ELR (cell line): ENCODE measurements at places on chromosomes 4 and X.

- no peak for DNase-seq
Measured at GRCh38 chr4:37687681-37688080, 1.5 kb upstream of the RELL1 start.

GRCh38 chr4:92968996-92969395 lies 665.2 kb downstream of the GRID2 start:
- no peak for DNase-seq

GRCh38 chr4:69858690-69859089 lies 1.3 kb downstream of the SULT1E1 start:
- DNase-seq, result no peak

DNA sequence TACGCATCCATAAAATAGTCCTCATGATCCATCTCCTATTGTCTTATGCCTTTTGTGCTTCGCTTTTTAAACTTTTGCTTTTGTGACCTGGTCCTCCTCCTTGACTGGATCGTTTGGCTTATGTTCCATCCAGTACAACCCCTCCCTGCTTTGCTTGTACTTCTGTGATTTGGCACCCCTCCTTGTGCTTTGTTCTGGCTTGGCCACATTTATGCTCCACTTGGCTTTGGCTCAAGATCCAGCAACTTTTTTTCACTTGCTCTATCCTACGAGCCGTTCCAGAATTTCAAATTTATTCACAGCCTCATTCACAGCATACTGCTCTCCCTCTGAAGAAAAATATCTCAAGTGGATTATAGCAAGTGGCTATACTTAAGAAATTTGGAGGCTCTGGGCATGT lies 28.0 kb upstream of the GLRA2 start:
- no peak for DNase-seq

GRCh38 chr4:80221161-80221560 lies 23.9 kb downstream of the PRDM8 start:
- DNase-seq, result peak; percentile 77

GRCh38 chr4:182578402-182578801 lies 335.2 kb downstream of the TENM3 start:
- peak; percentile 75 for DNase-seq

- DNase-seq, result no peak
Measured at GRCh38 chr4:182453830-182454229, 210.6 kb downstream of the TENM3 start.

DNA sequence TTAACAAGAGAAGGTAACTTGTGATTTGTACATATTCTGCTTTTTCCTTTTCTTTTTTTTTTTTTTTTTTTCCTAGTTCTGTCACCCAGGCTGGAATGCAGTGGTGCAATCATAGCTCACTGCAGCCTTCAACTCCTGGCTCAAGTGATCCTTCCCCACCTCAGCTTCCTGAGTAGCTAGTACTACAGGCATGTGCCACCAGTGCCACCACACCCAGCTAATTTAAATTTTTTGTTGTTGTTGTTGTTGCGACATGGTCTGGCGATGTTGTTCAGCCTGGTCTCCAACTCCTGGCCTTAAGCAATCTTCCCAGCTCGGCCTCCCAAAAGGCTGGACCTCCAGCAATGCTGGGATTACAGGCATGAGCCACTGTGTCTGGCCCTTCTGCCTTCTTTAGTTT lies 1.5 kb upstream of the TACR3 start:
- DNase-seq, result no peak

DNA sequence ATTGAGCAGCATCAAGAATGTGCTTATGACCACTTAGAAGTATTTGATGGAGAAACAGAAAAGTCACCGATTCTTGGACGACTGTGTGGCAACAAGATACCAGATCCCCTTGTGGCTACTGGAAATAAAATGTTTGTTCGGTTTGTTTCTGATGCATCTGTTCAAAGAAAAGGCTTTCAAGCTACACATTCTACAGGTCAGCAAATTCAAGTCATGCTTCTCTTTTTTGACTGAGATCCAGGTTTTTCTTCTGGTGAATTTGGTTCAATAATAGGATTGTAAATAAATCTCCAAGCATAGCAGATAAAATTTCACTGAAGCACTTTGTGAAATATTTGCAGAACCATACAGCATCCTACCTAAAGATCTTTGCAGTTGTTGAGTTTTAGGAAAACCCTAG lies 218.1 kb downstream of the TLL1 start:
- no peak for DNase-seq

DNA sequence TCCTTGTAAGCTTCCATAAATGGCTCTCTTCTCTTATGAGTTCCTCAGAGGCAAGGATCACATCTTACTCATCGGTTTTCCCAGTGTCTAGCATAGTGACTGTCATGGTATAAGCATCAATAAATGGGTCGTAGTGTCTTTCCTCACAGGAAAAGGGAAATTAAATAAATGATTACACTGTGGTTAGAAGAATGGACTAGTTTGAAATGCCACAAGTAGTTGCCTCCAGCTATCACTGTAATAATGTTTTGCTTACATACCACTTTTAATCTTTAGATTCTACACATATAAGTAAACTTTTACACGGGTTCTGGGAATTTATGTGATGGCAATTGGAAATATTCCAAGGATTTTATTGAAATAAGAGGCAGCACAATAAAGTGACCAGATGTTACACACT lies 152.8 kb upstream of the CXorf51A start:
- no peak for DNase-seq

DNA sequence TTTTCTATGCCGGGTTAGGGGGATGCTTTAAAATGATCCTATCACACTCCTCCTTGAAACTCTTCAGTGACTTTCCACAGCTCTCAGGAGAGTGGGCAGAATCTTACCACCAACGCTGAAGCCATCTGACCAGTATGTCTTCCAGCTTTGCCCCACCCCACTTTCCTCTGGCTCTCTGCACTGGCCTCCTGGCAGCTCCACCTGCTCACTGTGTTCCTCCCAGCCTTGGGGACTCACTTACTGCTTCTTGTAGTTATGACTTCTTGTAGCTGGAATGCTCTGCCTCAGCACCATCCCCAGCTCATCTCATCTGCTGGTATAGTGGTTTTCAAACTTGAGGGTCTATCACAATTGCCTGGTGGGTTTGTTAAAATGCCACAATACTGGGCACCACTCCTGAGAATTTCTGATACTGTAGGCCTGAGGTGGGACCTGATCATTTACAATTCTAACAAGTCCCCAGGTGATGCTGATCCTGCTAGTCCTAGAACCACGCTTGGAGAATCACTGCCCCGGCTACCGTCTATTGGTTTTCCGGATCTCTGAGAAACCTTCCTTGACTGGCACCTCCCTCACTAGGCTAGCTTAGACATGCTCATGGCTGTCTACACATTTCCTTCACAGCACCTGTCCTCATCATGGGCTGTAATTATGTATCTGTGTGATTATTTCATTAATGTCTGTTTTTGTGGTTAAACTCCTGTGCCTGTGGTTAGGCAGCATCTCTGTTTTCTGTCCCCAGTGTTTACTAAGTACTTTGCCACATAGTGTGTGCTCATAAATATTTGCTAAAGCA lies 152.2 kb downstream of the MGST2 start:
- DNase-seq, result no peak

GRCh38 chr4:1982124-1983052 lies 26.4 kb downstream of the NELFA start:
- DNase-seq, result no peak
